Renal cortex interstitium (tissue), 15 donors: ENCODE measurements at places on chromosomes 5 and 9.
A peak's percentile ranks its signal among the peaks of the same experiment; 100 is the strongest.

DNA sequence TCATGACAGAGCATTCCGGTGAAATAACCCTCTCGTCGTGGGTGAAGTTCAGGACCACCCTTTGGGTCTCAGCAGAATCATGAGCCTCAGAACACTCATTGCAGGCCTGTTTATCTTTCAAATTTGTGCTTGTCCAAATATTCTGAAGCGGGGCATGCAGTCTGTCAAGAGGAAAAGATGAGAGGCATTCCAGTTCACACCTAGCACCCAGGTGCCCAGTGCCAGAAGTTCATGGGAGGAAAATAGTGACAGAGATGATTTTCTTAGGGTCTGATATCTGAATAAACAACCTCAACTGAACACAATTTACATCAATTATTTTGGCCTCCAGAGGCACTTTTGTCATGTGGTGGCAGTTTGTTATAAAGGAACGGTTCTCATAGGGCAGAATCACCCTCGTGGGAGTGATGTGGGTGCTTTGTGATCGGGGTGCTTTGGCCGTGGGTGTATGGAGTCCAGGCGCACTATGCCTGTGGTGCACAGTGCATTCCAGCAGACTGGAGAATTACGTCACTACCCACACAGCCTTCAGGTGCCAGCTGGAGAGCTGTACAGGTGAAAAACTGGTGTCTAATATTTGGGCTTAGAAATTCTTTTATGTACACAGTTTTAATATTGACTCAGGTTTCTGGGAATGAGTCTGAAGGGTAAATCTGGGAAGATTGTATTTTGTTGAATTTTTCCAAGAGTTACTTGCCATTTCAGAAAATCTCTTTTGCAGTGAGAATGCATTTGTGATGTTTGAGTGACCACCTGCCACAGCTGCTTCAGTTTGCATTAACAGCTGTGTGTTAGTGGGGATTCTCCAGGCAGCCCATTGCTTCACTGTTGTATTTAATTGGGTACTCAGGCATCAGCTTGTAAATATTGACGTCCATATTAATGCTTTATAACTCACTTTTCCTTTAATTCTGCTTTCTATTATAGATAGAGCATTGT lies 289.3 kb downstream of the FANCC start:
- DNase-seq, result no peak

DNA sequence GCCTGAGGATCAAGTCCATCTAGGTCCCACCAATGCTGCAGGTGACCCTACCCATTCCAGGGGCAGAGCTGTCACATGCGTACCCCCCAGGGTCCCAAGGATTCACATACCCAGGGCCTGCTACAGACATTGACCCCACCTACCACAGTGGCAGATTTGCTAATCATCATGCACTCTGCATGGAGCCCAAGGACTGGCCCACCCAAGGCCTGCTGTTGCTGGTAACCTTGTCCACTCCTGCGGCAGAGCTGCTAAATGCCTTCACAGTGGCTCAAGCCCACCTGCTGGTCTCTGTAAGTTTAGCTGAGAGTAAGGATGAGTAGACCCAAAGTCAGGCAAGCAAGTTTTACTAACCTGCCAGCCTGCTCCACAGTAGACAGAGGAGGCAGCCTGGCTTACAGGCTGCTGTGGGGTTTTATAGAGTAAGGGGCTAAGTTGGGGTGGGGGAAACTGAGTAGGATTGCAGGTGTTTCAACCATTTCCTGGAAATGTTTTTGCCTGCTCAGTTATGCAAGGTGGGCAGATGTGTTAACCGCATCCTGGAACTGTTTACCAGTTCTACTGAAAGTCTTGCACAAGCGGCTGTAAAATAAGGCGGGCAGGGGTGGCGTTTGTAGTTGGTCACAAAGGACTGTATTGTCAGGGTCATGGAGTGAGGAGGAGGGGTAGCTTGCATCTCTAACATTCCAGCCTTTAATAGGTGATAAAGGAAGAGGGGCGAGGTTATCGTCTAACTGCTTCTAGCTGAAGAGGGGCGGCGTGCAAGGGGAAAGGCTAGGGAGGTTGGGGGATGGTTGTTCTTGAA lies 2163.5 kb upstream of the WWC1 start:
- DNase-seq, result no peak

- DNase-seq, result no peak
These were observed 542.9 kb downstream of the EFNA5 start for GRCh38 chr5:107127878-107128277.

DNA sequence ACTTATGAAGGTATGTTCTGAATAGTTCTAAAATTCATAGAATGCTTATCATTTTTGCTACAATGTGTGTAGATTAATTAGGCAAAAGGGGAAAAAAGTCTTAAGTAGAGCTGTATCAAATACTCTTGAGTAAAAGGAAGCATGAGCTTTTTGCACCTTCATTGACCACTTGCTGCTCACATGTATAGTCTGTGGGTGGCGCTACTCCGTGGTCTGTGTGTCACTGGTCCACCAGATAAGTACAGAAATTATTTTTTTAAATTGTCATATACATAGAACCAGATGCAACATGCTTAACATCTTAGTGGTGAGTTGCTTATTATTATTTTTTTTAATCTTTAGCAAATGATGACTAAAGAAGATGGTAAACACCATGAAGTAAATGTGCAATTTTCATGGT lies 130.2 kb downstream of the MAN2A1 start:
- DNase-seq, result no peak

- no peak for DNase-seq
These were observed 47.3 kb downstream of the WNK2 start for GRCh38 chr9:93231121-93231694.

GRCh38 chr5:56838409-56839039 lies 23.2 kb downstream of the MAP3K1 start:
- peak; percentile 26 for DNase-seq

GRCh38 chr5:172450861-172451695 lies 3.2 kb downstream of the SH3PXD2B start:
- no peak for DNase-seq

DNA sequence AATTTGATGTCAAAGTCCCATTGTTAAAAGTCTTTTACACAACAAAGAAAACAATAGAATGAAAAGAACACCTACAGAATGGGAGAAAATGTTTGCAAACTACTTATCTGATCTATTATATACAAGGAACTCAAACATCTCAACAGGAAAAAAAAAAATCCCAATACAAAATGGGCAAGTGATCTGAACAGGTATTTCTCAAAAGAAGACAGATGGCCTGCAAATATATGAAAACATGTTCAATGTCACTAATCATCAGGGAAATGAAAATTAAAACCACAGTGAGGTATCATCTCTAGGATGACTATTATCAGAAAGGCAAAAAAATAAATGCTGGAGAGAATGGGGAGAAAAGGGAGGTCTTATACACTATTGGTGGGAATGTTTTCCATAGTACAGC lies 301.8 kb downstream of the ARHGAP26 start:
- DNase-seq, result no peak

DNA sequence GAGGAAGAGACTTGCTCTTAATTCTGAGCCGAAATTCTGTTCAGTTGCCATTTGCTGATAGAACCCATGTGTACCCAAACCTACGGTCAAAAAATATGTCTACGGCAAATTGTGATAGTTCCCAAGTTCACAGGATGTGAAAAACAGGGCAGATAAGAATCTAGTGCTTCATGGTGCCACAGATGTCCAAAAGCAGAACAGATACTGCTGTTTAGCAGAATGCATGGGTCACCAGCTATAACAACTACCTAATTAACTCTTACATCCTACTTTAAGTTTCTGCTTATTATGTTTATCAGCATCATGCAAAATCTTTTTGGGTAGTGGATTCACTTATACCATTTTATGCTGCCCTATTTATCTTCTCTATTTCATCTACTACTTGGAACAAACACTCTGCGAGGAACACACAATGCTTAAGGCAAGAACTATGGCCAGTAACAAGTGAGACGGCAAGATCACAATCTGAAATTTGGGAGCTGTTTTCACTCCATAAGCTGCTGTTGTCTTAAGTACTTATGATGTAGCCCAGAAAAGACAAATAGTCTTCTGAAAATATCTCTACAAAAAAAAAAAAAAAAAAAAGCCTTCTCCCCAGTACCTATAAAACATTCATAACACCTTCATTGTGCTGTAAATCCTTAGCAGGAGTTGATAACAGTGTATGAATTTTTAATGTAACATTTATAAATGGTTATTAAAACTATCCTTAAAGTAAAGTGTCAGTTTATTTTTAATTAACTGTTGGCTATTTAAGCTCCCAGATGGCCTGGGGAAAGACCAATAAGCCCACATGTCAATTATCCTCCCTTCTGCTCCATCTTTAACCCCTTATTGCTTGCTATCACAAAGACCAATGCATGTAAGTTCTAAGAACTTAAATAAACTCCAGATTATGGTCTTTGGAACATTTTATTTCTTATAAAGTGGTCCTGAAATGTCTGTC lies 232.3 kb downstream of the TLR4 start:
- DNase-seq, result no peak

GRCh38 chr5:54007827-54008777 lies 302.3 kb downstream of the ARL15 start:
- DNase-seq, result no peak

- DNase-seq, result peak; percentile 90
These were observed 12.4 kb downstream of the PTTG1 start for GRCh38 chr5:160434022-160434531.

GRCh38 chr5:75707911-75708509 lies 9.2 kb downstream of the POC5 start:
- no peak for DNase-seq

DNA sequence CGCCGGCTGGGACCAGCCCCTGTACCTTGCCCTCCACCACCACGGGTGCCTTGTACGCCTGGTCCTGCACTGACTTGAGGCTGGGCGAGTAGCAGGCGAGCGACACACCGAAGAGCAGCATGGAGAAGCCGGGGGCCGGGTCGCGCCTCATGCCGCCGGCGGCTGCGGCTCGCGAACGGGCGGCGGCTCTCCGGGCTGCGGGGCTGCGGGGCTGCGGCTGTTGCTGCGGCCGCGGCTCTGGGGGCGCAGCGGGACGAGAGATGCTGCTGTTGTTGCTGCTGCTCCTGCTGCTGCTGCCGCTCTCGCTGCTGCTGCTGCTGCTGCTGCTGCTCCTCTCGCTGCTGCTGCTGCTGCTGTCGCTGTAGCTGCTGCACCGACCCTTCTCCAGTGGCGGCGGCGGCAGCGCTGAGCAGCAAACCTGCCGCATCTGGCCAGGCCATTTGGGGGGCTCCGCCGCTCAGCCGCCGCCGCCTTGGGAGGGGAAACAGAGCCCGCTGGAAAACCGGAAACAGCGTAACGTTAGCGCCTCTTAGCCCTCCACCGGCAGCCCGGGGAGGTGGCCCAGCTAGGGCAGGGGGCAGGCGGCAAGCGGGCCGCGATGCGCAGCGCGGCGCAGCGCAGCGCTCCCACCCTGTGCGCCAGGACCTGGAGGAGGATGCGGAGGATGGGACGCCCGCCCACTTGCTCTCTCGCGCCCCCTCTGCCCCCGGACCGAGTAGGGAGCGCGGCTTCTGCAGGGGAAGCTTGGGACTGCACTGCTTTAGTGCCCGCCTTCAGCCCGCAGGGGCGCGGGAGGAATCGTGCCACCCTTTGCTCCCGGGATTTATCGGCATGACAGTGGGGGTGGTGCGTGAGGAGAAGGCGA lies at the start of gene NRG2:
NRG2 (minus strand) TSS at position 657 of the 865 bp plus-strand sequence.
- DNase-seq, result peak; percentile 20
